ENCODE measurements at places on chromosomes 3 and 15.

GRCh38 chr15:51243774-51244173, 94.6 kb downstream of the CYP19A1 start:
- no peak for DNase-seq

DNA sequence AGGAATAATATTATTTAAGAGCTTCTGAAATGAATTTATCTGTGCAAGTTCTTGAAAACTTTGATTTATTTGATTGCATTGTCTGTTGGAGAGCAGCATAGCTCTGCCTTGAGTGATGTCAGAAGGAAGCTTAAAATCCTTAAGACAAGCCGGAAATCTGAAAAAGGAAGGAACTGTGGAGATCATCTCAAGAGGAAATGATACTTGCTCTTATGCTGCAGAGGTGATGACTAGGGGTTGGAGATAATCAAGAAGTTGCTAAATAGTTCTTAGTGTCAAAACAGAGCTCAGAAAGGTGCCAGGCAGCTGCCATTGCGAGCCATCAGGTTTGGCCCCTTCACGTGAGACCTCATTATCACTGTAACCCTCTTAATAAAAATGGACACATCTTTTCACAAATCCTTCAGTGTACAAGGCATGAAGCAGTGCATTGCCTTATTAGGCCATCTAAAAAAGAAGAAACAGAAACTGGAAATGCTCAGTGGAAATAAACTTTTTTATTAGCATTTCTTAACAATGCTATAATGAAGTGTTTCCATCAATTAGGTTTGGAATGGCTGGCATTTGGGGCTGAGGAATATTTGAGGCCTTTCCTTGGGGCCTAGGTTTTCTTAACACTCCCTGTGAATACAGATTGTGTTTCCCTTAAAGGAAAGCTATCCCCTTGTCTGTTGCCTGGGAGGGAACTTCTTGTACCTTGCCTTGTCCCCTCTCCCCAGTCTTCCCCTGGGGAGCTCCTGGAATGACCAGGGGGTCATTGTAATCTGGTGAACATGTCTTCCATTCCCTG, 34.5 kb upstream of the VILL start:
- DNase-seq: no peak

- no peak for DNase-seq
These were observed 271.7 kb upstream of the MEIS2 start for GRCh38 chr15:37372064-37372463.

- DNase-seq: no peak
These were observed 9.2 kb upstream of the MME start for GRCh38 chr3:155070932-155071387.

- no peak for DNase-seq
These were observed 24.9 kb upstream of the FAH start for GRCh38 chr15:80127911-80128310.

DNA sequence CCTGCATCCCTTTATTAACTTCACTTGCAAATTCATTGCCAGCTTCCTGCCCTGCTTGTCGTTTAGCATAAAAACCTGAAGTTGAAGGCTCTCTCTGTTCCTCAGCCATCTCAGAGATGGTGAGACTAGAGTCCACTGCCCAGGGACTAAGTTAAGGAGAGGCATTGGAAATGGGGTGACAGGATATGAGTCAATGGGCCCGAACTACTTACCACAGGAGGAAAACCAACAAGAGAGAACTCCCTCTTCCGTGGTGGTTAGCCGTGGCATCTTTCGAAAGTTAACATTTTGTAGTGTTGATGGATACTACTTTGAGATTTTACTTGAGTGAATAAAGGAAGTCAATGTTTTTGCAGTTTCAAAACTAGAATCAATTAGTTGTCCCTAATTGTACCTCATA, 65.3 kb downstream of the LRTM1 start:
- no peak for DNase-seq

DNA sequence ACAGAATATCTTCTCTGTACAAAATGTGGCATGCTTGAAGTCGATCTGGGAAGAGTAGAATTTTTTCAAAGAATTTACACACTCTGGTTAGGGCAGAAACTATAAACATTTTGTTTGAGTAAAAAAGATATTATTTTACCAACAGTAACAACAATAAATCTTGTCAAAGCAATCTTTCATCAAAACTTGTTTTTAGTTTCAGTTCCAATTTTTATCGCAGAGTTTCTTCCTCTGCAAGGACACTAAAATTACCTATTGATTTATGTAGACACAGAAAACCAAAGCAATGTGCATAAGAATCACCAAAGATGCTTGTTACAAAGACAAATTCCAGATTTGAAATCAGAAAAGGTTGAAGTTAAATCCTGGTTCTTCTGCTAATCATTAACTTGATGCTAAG, 61.9 kb downstream of the CGGBP1 start:
- DNase-seq: no peak

- DNase-seq: no peak
These were observed 157.8 kb upstream of the CTNNB1 start for GRCh38 chr3:41041462-41041861.

- DNase-seq: no peak
These were observed 20.1 kb downstream of the CCDC13 start for GRCh38 chr3:42752961-42753360.

- no peak for DNase-seq
These were observed 52.2 kb downstream of the SATB1 start for GRCh38 chr3:18372786-18373405.

DNA sequence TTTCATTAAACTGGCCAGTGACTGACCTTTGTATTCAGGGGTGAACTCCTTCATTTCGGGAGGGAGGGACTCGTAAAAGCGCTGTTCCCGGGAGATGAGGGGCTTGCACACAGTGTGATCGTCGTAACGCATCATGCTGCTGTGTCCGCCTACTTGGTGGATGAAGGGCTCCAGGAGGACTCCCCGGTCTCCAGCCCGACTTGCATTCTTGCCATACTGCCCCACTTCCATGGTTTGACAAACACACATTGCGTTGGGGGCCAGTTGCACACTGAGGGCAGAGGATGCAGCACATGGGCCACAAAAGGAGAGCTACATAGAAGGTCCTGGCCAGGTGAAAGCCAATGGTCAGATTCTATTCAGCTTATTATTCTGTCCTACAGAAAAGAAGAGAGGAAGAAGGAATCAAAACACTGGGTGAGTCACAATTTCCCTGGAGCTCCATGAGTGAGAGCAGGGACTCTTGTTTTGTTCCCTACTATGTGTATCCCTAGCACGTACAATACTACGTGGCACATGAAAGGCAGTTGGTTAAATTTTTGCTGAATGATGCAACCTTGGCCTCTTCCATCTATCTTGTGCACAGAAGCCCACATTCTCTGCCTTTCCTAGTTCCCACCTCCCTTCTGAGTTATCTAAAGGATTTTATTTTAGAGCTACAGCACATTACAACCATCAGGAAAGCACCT, 24.2 kb upstream of the GMPPB start:
- DNase-seq: no peak

DNA sequence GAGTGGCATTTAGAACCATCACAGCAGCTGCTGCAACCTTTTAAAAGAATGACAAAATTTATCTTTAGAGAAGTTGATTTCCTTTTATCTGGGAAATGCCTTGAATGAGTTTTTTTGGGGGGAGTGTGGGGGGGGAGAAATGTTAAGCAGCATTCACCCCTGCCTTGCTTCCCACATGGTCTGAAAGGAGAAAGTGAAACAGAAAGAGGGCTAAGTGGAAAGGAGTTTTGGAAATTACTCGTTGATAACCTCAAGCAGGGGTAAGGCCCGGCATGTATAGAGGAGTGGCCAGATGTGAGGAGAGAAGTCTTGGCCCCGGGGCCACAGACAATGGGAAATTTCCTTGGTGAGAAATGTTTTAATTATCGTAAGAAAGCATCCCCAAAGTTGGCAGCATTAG, 23.5 kb downstream of the B3GALNT1 start:
- no peak for DNase-seq

DNA sequence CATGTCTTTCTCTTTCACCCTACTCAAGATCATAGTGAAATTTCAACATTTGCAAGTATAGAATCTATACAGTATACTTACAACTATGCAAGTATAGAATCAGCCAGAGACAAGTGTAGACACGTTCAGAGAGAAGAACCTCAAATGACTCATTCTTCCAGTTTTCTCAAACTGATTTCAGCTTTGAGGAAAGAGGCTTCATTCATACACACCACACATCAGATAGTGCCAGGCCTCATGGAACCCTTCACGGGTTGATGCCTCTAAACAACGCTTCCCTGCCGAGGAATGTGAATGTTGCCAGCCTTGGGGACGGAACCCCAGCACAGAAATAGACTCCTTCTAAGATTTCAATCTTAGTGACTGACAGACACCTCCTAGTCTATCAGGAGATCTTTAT, 135.7 kb downstream of the FOXP1 start:
- DNase-seq: no peak

DNA sequence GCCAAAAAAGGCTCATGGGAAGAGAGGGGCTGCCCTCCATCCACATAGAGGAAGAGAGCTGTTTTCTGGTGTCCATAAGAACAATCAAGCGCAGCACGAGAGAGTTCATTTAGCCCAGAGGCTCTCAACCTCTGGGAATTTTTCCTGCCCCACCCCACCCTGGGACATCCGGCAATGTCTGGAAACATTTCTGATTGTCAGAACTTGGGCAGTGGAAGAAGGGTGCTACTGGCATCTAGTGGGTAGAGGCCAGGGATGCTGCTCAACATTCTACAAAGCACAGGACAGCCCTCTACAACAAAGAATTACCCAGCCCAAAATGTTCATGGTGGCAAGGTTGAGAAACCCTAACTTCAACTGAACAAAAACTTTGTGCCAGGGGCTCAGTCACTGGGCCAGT, 92.9 kb downstream of the RAB11A start:
- no peak for DNase-seq

DNA sequence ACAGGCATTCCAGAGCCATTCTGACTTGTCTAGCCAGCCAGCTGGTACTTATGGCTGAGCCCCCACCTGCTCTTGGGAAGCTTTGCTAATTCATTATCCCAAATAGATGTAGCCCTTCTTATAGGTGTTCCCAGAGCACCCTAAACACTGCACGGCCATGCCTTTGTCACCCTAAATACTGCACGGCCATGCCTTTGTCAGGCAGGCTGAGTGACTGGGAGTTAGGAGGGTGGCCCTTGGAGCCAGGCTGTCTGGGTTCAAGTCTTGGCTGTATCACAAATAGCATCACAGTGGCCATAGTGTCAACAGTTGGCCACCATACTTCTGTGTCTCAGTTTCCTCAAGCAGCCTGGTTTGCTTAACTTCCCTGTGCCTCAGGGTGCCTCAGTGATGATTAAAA, 292.3 kb downstream of the ADAMTS17 start:
- no peak for DNase-seq

GRCh38 chr3:58173669-58174398, 36.9 kb downstream of the DNASE1L3 start:
- DNase-seq: no peak

DNA sequence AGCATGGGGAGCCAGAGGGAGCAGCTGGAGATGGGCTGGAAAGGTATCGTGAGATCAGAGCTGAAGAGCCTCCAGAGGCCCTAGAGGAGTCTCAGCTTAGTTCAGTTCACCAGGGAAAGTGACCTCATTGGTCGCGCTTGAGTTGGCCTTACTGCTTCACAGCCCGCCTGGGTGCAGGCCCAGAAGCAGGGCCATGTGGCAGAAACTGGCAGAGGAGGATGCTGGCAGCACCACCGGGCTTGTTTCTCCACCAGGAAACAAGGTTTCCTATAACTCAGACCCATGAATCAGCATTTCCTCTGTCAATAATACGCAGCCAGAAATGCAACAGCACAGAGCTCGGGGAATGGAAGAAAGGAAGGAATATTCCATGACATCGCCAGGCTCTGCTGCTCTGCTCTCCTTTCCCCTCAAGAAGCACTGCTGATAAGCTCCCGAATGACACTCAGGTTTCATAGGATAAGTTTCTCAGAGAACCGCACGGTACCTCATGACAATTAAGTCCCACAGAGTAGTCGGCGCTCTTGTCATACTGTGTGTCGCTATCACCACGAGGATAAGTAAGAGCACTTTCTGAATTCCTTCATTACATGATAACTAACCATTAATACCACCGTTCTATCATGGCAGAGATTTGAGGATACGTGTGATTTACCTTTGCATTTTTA, 147.1 kb upstream of the LPP start:
- DNase-seq: no peak

DNA sequence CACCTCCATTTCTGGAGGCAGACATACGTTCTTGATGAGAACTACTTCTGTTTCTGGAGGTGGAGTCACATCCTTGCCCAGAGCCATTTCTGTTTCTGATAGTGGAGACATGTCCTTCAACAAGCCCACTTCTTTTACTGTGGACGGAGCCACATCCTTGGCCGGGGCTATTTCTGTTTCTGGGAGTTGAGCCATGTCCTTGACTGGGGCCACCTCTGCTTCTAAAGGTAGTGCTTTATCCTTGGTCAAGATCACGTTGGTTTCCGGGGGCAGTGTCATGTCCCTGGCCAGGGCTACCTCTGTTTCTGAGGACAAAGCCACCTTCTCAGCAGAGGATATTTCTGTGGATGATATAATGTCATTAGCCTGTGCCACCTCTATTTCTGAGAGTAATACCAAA, 100.0 kb downstream of the MAP4 start:
- no peak for DNase-seq

DNA sequence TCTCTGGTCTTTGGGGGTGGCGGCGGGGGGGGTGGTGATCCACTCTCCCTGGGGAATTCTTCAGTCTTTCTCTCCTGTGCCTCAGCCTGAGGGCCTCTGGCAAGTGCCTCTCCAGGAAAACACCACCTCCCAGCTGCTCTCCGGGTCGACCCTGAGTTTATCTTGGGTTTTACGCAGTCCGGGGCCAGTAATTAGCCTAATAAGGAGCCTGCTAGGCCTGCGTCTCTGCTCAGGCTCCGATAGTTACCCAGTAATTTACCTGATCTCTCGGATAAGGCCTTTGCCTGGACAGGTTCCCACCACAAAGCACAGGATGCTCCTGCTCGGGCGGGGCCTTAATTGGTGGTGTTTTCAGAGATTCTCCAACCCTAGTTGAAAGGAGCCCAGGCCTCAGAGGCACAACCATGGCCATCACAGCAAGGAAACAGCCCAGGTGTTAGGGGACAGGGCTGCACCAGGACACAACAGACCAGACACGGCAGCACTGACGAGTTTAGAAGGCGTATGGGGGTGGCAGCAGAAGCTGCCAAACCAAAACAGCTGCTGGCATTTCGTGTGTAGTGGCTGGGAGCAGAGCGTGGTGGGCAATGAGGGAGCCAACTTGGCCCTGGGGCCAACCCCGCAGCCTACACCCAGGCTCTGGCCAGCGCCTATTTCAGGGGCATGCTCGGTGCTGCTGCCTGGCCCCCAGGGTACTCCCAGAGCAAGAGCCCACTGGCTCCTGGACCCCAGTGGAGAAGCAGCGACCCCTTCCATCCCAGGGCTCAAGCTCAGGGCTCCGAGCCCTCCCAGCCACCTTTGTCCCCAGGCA, 71.4 kb downstream of the KLF13 start:
- DNase-seq: no peak

DNA sequence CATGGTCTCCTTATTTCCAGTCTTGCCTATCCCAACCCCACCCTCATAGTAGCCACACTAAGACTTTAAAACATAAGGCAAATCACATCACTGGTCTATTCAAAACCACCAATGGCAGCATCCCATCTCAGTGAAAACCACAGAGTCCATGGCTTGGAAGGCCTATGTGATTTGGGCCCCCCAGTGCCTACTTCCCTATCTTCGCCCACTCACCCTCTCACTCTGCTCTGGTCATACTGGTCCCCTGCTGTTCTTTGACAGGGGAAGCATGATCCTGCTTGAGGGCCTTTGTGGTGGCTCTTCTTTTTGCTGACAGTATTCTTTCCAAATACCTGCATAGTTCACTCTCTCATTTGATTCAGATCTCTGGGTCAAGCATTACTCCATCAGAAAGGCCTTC, 3.3 kb downstream of the GTF2A2 start:
- DNase-seq: no peak

Data from stimulated activated CD8-positive, alpha-beta memory T cell treated with anti-CD3 and anti-CD28 coated beads, Interleukin-4, amount 100 ng/mL, for 4 hours (primary cell).